ENCODE measurements at places on chromosomes 12 and 14. TPM values are rescaled to one million over a fixed set of nuclear protein-coding genes. Genes with fewer than 3 reads are reported as not detected.

DNA sequence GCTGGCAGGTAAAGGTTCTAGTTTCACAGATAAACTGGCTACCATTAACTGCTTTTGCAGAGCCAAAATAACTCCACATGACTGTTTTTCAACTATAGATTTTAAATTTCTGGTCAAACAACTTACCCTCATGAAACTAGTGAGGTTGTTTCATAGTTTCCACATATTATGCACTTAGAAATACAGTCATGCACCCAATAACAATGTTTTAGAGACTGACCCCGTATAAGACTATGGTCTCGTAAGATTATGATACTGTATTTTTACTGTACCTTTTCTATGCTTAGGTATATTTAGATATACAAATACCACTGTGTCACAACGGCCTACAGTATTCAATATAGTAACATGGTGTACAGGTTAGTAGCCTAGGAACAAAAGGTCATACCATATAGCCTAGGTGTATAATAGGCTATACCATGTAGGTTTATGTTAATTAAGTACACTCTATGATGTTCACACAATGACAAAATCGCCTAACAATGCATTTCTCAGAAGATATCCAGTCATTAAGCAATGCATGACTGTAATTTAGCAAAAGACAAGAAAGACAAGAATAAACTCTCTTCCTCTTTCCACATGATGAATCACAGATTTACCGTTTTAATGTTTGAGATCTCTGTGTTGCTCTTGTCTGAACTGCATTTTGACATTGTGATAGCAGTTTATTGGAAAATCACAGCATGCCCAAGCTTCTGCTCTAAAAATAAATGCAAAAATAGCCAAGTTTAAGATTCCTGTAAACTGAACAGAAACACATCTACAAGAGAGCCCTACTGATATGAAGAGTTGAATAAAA lies 17.1 kb downstream of the DICER1 start:
- DNase-seq, result no peak

DNA sequence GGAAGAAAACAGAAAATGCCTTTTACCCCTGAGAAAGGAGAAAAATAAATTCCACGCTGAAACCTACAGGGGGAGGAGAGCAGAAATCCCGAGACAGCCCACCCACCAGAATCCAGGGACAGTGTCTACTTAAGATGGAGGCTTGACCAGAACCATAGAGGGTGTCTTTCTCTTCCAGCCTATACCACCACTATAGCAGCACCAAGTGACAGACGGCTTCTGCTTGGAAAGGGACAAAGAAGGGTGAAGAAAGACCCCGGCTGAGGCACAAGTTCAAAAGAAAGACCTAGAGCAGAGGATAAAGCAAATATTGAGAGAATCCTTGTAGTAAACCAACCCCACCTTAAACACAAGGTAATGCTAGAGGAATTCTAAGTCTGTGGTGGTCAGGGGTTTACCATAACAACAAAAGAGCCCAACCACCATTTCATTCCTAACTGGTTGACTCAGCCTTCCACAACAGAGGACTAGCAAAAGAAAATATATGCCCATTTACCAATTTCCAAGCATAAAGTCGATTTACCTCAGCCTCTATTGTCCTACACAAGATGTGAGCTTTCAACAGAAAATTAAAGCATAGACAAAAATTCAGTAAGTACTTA lies 105.3 kb upstream of the FOXG1 start:
- no peak for DNase-seq

GRCh38 chr12:57094208-57095160 lies 5.6 kb downstream of the NAB2 start:
- DNase-seq, result no peak

DNA sequence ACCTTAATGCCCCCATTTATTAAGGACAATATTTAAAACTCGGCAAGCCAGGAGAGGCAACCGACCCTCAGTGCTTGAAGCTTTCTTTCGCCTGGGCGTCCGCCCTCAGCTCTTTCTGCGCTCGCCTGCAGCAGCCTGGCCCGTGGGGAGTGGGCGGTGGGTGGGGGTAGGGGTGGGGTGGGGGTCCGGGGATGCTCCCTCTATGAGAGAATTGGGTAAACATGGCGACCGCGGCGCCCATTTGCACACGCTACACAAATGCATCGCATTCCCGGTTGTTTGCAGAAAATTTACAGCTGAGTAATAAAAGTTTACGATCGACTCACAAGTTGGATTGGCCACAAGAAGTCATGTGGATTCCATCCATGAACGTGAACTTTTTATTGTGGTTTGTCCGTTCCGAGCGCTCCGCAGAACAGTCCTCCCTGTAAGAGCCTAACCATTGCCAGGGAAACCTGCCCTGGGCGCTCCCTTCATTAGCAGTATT lies 7.7 kb downstream of the HOXC8 start:
- DNase-seq, result no peak

- DNase-seq, result no peak
These were observed 5.1 kb upstream of the TCL1B start for GRCh38 chr14:95681153-95681552.

DNA sequence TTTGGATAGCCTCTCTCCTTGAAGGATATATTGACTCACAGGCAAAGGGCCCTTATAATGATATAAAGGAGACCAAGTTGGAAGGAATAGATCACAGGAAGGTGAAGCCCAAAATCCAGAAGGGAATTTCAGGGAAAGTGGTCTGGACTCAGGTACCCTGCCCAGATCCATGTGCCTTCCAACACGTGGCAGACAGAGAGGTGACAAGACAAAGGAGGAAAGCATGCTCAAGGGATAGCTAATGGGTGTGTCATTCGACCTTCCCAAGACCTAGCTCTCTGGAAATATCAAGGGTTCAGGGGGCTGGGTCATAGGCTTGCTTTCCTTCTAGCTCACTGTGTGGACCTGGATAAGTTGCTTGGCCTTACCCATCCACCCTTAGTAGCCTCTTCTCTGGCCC lies 214.3 kb downstream of the ZFP36L1 start:
- DNase-seq, result no peak

- DNase-seq, result no peak
These were observed 2.2 kb downstream of the PRMT8 start for GRCh38 chr12:3493043-3493858.

DNA sequence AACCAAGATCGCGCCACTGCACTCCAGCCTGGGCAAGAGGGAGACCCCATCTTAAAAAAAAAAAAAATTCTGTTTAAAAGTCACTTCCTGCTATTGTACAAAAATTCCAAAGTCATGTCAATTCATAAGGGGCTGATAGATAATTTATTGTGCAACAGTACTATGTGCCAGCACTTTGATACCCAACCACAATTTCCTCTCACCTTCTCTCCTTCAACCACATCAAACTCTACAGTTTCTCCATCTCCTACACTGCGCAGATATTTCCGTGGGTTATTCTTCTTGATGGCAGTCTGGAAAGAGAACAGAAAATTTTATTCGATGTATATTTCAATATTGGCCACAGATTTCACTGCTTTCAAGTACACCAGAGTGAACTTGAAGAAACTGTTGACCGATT lies 7.6 kb downstream of the YBX3 start:
- DNase-seq, result no peak

GRCh38 chr12:106211973-106212372 lies 35.8 kb downstream of the CKAP4 start:
- DNase-seq, result no peak

GRCh38 chr12:83005534-83006197 lies 319.0 kb downstream of the TMTC2 start:
- DNase-seq, result no peak

- DNase-seq, result no peak
These were observed 5.1 kb upstream of the NKX2-1 start for GRCh38 chr14:36524874-36525745.

DNA sequence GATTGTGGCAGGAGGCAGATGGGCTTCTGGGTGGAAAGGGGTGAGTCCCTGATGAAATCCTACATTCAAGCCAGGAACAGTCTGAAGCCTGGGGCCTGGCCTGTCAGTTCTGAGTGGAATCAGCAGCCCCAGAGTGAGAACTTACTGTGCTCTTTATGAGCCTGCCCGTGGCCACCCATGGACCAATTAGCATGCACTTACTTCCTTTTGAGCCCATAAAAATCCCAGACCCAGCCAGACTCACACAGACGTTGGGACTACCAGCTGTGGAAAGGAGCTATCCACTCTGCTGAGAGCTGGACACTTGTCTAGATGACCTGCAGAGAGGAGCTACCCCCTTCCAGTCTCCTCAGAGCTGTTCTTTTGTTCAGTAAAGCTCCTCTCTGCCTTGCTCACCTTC lies 104.5 kb downstream of the MNAT1 start:
- DNase-seq, result no peak

DNA sequence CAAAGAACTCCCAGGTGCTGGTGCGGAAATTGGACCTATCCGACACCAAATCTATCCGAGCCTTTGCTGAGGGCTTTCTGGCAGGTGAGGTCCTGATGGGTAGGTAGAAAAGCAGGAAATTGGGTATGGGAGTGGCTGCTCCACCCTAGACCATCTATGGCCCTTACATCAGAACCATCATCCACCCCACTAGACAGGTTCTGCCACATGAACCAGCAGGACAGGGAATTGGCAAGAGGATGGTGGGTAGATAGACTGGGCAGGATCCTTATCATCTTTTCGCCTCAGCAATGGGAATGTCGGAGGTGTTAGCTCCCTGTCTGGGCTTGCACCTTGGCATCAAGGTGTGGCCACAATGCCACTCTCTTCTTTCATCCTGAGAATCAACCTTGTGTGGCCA lies 23.5 kb downstream of the RDH12 start:
- no peak for DNase-seq

Gene ZNF605
- 17.7 TPM for total RNA-seq

Measured in mucosa of gallbladder (tissue), 1 donor.